ENCODE measurements at places on chromosomes 16 and 17.
A peak's percentile ranks its signal among the peaks of the same experiment; 100 is the strongest.

- no peak for DNase-seq
Measured at GRCh38 chr16:54342966-54343365, 56.4 kb upstream of the IRX3 start.

DNA sequence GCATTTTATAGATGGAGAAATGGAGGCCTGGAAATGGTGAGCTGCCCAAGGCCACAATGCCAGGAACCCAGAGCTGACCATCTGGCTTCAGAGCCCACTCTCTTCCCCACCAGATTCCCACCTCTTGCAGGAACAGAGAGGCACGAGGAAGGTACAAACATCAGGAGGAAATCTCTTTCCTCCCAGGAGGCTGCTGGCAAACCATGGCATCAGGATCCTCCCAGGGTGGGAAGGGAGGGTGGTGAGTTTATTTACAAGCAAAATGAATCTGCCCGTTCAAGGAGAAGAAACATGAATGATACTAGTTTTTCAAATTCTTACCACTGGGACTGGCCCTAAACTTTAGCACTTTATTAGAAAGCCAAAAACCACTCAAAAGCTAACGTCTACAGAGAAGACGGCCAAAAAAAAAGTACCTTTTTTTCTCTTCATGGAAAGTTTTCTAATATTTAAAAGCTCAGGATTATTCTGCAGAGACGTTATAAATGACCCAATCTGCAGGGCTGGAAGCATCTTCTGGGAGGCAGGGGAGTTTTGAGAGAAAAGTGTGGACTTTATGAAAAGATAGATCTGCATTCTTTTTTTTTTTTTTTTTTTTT is 79.1 kb downstream of the NXN start:
- no peak for DNase-seq

DNA sequence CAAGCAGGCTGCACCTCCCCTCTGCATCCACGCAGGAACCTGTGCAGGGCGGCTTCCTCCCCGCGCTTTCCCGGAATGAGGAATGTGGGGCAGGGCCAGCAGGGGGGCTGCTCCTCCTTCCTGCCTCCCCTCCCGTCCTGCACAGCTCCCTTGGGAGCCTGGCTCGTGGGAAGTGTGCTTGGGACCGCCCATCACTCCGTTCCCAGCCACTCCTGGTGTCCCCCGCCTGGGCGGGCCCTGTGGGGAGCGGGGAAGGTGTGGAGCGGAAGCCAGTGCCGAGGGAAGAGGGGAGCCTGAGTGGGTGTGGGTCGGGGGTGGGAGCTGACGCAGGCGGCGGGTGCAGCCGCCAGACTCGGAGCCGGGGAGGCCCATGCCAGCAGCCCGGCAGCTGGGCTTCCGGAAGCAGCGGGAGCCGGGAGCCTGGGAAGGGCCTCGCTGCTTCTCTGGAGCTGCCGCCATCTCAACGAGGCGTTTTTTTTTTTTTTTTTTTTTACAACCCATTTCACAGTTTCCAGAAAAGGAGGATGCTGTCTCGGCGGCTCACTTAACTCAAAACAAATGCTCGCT is 24.1 kb downstream of the BAHCC1 start:
- DNase-seq, result no peak

- no peak for DNase-seq
Measured at GRCh38 chr17:43620147-43620546, 41.6 kb downstream of the MEOX1 start.

DNA sequence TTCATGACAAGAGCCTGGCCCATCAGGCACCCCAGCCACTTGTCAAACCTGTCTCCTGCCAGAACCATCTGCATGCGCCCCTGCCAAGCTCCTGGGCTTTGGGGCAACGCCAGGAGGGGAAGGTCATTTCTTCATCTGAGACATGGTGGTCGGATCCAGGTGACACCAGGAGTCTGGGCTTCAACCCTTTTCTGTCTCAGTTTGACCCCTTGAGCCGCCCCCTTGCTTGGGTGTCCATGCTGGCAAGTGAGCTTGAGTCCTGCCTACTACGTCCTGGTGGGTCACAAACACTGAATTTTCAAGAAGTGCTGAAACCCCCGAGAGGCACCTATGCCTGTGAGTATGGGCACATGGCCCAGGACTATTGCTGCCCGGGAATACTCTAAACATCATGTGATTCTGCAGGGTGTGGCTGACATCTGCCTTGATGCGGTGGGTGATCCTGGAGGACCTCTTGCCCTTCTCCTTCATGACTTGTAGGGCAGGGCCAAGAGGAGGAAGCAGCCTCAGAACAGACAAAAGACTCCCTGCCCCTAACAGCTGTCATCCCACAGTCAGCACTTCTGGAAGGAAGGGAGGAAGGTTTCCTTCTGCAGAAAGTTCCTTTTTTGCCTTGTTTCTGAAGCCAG is 43.4 kb downstream of the TNFRSF13B start:
- no peak for DNase-seq

GRCh38 chr16:54326266-54326662 is 39.7 kb upstream of the IRX3 start:
- DNase-seq, result no peak

DNA sequence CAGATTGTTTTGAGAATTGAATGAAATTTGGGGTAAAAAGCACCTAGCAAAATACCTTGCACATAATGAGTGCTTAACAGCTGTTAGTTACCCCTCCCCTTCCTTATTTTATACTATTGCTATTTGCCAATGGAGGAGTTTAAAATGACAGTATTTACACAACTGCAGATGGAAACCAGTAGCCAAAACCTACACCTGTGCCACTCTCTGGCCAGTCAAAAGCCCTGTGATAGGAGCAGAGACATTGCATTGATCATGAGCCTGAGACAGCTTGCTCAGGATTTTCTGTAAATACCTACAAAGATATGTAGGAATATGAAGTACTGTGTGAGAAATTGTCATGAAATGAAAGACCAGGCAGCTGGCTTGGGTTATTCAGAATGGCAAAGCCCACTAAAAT is 115.3 kb upstream of the HLF start:
- no peak for DNase-seq

- peak; percentile 46 for DNase-seq
Measured at GRCh38 chr17:1241929-1242328, 28.3 kb upstream of the BHLHA9 start.

DNA sequence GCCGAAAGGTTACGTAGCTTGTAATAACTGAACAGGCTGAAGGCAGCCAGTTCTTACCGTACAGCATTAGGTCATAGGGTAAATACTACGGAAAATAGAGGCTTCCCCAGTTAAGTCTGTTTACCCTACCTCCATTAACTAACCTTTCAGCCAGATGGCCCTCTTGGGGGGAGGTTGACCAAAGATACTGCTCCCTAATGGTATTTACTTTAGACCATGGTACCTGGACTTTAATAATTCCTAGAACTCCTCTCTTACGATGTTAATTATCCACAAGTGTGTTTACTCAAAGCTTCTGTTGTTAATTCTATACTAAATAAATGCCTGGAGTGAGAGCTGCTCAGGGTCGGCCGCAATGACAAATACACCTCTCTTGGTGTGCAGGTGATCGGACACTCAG is 9.8 kb upstream of the ADAT1 start:
- no peak for DNase-seq

GRCh38 chr16:62059527-62059926 is 23.3 kb upstream of the CDH8 start:
- DNase-seq, result no peak

DNA sequence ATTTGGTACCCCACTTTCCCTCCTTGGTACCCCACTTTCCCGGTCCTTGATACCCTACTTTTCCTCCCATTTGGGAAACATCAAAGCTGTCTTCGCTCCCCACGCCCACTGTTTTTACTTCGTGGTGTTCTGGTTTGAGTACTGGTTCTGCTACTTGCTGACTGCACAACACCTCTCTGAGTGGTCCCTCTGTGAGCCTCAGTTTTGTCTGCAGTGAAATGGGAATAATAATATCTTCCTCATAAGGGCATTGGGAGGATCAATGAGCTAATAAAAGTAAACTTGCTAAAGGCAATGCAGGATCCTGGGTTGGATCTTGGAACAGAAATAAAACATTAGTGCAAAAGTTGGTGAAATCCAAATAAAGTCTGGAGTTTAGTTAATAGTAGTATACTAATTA is 70.0 kb upstream of the CLEC18A start:
- DNase-seq, result no peak

- no peak for DNase-seq
Measured at GRCh38 chr16:82767808-82768207, 141.0 kb downstream of the CDH13 start.

GRCh38 chr17:15411384-15412198 is 55.8 kb downstream of the CDRT4 start:
- DNase-seq, result no peak

DNA sequence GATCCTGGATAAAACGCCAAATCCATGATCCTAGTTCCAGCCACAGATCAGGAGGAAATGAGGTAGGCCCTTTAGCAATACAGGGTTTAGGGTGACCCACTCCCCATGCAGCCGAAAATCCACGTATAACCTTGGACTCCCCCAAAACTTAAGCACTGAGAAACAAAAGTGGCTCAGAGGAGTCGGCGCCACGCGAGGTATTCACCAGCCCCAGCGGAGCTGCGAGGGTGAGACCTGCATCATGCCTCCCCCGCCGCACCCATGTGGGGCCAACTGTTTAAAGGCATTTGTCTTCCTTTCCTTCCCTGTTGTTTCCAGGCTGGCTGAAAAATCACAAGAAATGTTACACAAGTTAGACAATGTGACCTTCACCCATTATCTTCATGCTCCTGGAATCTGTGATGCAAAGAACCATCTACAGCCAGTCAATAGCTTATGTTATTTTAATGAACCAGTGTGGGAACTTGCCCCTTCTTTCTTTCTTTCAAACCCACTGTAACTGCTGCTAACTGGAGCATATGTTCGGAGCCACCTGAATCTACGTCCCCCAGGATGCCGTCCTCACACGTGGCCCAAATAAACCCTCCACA is 98.2 kb upstream of the METRNL start:
- no peak for DNase-seq

GRCh38 chr17:81566461-81567126 is 14.4 kb upstream of the FAAP100 start:
- no peak for DNase-seq

- no peak for DNase-seq
Measured at GRCh38 chr17:52147872-52148271, 10.6 kb downstream of the CA10 start.

DNA sequence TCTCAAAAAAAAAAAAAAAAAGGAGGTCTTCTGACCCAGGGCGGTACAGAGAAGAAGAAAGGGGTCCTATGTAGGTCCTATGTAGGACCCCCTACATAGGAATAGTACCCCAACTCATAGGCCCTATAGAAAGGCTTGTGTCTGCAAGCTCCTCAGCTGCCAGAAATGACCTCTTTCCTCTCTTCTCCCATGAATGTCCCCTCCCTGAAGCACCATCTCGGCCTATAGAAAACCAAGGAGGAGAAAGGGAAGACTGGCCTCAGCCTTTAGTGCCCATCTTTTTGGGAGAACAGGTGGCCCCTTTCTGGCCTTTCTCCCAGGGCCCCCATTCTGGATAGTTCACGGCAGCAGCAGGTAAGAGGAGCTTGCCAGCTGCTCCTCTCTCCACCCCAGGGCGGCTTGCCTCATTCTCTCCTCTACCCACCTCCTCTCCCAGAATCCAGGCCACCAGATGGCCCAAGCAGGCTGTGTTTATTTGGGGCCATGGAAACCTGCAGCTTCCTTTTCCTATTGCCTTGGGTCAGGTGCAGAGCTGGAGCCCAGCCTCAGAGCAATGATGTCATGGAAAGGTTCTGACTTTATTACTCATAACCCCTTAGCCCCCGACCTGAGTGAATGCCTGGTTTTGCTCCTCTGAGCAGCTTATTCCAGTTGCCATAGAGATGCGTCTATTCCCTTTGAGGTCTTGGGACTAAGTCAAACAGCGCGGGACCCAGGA is 1.6 kb upstream of the MRPL58 start:
- DNase-seq, result no peak

Data from NCI-H1930 (cell line).